ENCODE measurements at places on chromosomes 7 and 10.
A peak's percentile ranks its signal among the peaks of the same experiment; 100 is the strongest.

DNA sequence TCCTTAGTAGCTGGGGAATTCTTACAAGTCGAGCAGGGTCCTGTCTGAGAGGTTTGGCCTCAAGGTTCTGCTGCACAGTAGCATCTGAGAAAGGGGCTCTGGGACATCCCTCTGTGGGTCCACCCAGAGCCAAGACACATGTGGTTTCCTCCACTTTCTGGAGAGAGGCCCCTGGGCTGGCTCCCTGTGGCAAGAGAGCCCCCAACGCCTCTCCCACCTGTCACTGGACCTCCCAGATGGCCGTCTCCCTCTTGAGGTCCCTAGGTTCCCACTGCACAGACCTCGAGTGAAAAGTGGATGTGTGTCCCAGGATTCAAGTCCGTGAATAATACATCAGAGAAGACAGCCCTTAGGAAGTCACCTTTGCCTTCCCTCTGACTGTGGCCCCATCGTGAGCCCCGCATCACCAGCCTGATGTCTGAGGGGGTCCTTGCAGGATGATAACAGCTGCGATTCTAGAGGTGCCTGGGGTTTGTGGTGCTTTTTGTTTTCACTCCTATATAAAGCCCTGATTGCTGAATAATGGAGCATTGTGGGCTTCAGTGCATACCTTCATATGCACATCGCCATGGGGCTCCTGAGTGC lies 319.0 kb downstream of the GLRX3 start:
- no peak for DNase-seq

GRCh38 chr10:46232084-46232483 lies 54.7 kb upstream of the ANTXRL start:
- DNase-seq, result no peak

DNA sequence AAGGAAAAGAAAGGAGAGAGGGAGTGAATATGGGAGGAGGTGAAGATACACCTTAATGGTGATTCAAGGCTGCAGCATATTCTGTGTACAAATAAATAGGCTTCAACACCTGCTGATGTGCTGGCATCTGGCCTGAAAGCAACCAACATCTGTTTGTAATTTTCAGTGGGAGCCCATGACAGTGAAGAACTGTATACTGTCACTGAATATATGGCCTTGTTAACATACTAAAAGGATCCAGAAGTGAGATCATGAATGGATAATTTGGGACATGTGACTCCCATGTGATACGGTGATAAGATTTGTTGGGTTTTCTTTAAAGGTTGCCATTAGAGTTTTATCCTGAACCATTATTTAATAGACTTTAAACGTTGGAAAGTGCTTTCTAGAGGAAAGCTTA lies 459.3 kb downstream of the CNTNAP2 start:
- no peak for DNase-seq

- DNase-seq, result no peak
Measured at GRCh38 chr7:68756986-68757495, 841.2 kb upstream of the AUTS2 start.

DNA sequence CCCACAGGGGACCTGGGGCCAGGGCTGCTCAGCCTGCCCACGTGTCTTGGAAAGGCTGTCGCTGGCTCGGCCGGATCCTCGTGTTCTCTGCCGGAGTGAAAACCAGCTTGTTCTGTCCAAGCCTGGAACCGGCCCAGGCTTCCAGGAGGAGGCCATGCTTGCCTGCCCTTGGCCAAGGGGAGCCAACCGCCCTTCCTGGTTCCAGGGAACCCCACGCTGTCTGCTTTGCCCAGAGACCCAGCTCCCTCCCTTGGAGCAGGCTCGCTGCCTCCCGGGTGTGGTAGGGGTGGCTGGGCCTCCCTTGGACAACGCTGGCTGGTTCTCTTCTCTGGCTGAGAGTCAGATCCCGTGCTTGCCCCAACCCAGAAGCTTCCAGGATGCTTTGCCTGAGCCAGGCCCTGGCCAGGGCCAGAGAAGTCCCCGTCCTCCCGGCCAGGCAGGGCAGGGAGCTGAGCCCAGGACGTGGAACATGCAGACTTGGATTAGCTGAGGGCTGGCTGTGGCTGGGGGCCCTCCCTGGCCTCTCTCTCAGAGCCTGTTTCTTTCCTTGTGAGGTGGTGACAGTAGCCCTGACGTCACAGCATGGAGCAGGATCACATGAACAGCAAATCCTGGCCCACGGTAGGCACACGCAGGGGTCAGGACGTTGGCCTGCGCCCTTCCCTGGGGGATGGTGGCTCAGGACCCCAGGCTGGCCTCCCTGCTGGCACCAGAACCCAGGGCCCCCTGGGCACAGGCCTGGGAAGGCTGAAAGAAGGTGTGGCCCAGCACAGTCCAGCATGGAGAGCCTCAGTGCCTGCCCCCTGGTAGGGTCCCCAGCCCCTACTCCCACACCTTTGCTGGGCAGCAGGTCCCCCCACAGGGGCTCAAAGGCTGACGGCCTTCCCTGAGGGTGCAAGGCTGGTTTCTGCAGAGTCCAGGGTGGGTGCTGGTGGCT lies 67.5 kb downstream of the PWWP2B start:
- DNase-seq, result no peak

- DNase-seq, result no peak
Measured at GRCh38 chr10:125166658-125167057, 6.3 kb upstream of the CTBP2 start.

- no peak for DNase-seq
Measured at GRCh38 chr7:70285187-70285586, 686.9 kb downstream of the AUTS2 start.

GRCh38 chr10:43137717-43138020 lies 576 bp upstream of the CSGALNACT2 start:
- peak; percentile 54 for DNase-seq

DNA sequence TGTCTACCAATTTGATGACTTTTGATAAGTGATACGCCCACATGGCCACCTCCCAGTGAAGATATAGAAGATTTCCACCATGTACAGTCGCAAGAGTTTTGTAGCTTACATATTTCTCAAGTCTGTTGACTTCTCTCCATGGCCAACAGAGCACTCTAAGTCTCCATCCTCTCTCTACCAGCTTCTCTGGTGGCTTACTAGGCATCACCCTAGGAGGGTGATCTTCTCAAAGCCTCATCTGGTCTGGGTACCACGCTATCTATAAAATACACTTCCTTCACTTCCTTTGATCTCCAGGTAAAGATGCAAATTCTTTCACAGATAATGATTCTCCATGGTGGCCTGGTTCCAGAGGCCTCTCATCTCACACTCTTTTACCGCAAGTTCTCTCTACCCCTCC lies 49.9 kb downstream of the CALN1 start:
- no peak for DNase-seq

GRCh38 chr7:90176195-90176594 lies 21.9 kb downstream of the STEAP1 start:
- DNase-seq, result no peak

GRCh38 chr7:34596887-34597286 lies 61.1 kb upstream of the NPSR1 start:
- DNase-seq, result no peak

- DNase-seq, result no peak
Measured at GRCh38 chr10:21396889-21397288, 128.6 kb downstream of the SKIDA1 start.

DNA sequence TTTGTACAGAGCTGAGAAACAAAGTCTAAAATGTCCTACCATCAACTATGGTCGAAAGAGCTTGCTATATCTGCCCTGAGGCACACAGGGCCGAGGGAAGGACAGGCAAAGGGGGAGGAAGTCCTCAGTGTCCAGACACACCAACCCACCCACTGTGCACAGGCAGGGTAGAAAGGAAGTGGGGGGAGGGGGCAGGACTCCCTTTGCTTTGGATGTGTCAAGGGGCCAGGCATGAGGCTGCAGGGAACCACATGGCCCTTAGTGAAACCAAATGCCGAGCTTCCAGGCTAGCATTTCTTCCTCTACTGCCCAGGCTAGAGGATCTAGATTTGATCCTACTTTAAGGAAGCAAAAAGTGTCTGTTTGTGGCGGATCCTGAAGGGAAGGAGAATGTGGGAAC lies 28.6 kb downstream of the KCNH2 start:
- DNase-seq, result peak; percentile 25

DNA sequence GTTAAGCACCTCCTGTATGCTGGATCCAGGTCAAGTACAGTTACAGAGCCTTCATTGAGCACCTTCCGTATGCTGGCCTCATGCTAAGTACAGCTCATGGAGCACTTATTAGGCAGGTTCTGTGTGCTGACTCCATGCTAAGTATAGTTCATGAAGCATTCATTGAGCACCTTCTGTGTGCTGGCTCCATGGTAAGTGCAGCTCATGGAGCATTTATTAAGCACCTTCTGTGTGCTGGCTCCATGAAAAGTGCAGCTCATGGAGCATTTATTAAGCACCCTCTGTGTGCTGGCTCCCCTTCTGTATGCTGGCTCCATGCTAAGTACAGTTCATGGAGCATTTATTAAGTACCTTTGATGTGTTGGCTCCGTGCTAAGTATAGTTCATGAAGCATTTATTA lies 30.5 kb downstream of the MMD2 start:
- DNase-seq, result no peak

DNA sequence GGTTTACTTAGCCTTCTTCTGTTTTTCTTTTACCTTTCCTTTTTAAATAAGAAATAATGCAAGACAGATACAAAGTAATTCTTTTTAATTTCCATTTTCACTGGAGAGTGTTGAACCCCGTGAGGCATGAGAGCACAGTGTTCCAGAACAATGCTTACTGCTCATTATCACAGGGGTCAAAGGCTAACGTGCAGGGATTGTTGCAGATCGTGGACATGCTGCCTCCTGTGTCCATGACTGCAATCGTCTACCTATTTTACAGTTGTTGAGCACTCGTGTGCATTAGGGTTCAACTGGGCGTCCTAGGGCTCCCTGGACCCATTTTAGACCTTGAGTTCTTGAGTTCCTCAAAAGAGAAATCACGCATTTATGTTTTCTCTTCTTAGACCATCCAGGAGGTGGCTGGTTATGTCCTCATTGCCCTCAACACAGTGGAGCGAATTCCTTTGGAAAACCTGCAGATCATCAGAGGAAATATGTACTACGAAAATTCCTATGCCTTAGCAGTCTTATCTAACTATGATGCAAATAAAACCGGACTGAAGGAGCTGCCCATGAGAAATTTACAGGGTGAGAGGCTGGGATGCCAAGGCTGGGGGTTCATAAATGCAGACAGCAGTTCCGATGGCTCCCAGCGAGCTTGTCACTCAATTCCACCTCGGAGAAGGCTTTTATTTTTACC lies 124.2 kb downstream of the EGFR start:
- no peak for DNase-seq

GRCh38 chr7:55188590-55189138 lies 169.8 kb downstream of the EGFR start:
- DNase-seq, result no peak

DNA sequence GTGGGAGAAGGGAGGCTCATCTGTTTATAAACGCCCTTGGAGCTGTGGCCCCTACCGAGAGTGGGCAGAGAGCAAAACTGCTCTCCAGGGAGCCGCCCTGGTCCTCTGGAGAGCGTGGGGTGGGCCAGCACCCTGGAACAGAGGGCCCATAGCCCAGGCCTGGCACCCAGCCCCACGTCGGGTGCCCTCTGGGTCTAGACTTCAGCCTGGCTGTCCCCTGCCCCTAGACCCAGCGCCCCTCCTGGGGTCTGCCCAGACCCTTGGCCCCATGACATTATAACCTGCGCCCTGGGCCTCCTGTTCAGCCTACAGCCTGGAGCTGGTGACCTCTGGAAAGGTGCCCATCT lies 24.7 kb downstream of the GET4 start:
- no peak for DNase-seq

GRCh38 chr10:84996580-84996979 lies 668.2 kb downstream of the CCSER2 start:
- DNase-seq, result no peak

DNA sequence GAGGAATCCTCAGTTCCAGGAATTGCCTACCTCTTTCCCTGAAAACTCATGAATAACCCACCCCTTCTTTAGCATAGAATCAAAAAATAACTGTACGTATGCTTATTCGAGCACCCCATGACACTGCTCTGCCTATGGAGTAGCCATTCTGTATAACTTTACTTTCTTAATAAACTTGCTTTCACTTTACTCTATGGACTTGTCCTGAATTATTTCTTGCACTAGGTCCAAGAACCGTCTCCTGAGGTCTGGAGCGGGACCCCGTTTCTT lies 11.1 kb downstream of the CCL24 start:
- no peak for DNase-seq

GRCh38 chr10:124521429-124521871 lies 59.8 kb downstream of the LHPP start:
- no peak for DNase-seq

DNA sequence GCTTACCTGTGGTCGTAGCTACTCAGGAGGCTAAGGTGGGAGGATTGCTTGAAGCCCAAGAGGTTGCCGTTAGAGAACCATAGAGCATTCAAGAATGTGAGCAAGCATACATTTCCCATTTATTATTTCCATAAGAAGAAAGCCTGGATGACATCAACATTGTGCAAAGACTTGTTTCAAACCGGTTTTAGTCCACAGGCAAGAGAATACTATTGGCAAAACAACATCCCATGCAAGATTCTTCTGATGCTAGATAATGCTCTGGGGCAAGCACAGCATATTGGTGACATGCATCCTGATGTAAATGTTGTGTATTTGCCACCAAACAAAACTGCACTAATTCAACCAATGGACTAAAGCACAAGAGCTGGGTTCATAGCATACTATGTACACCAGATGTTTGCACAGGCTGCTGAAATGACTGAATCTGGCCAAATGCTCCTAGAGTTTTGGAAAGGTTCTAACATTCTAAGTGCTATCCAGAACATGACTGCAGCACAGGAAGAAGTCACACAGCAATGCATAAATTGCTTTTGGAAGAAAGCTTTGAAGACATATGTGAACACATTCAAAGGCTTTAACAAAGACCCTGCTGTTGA lies 42.6 kb downstream of the OTUD1 start:
- no peak for DNase-seq

- DNase-seq, result no peak
Measured at GRCh38 chr7:130219871-130220270, 12.2 kb downstream of the SSMEM1 start.

DNA sequence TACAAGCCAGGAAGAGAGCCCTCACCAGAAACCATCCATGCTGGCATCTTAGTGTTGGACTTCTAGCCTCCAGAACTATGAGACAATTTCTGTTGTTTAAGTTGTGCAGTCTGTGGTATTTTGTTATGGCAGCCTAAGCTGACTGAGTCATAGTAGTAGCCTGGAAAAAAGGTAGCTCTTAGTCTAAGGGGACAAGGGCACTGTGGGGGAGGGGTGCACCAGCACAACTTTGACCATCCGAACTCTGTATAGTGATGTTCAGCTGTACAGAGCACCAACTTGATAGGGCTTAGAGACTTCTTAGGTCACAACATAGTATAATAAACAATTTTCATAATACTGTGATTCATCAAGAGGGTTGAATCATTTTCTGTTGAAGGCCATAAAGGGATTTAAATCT lies 14.3 kb downstream of the EIF4EBP2 start:
- no peak for DNase-seq

- DNase-seq, result peak; percentile 65
Measured at GRCh38 chr10:52951824-52952223, 179.2 kb upstream of the MBL2 start.

GRCh38 chr7:129853661-129854268 lies 99.0 kb downstream of the UBE2H start:
- DNase-seq, result no peak

DNA sequence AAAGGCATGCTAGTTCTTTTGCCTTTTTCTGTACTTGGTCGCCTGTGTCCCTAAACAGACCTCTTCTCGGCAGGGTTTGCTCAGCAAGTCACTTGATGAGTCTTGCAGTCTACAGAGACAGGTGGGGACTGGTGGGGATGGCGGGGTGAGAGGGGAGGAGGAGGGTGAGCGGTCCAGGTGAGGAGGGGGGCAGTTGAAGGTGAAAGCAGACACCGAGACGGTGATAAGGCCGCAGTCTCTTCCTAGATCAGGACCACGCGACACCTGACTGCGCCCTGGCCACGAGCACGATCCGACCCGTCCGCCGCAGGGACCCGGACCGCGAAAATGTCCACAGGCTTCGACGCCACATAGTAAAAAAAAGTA lies 566 bp downstream of the ASNS start:
- no peak for DNase-seq

Measured in GM13977 (cell line).